ENCODE measurements at places on chromosomes 6 and 20. TPM values are rescaled to one million over a fixed set of nuclear protein-coding genes. Genes with fewer than 3 reads are reported as not detected.

The GPR6 gene
- total RNA-seq, result not detected

The EEF1A2 gene
- 75.2 TPM for total RNA-seq

DNA sequence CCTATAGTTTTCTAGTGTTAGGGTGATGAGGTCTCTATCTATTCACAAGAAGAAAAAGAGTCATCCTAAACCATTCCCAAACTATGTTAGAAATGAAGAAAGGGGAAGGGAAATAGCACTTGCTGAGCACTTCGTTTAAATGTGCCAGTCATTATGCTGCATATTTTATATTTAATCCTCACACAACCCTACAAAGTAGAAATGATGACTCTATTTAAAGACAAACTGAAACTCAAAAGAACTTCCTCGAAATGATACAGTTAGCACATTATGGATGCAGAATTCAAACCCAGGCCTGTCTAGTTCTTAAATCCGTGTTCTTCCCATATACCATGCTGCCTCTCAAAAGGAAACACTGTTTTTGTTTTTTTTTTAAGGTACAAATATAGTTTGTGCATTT is 174.6 kb downstream of the GMPR start:
- DNase-seq, result no peak
- no peak overlapping the region for H3K4me3 ChIP-seq
- no peaks in the 10 kb centered on the region for H3K27me3 ChIP-seq
- no peaks in the 10 kb centered on the region for H3K4me1 ChIP-seq
- no peaks in the 10 kb centered on the region for H3K36me3 ChIP-seq

- no peak overlapping the region for H3K27ac ChIP-seq
- no peak overlapping the region for H3K4me3 ChIP-seq
- no peaks in the 10 kb centered on the region for H3K4me1 ChIP-seq
These were observed 95.9 kb downstream of the SMOC2 start for GRCh38 chr6:168536665-168537539.

Measured in PC-9 (cell line).